ENCODE measurements at places on chromosomes 4 and X. TPM values are rescaled to one million over a fixed set of nuclear protein-coding genes. Genes with fewer than 3 reads are reported as not detected.

SHROOM2 gene
- 2.0 TPM for total RNA-seq

DGAT2L6 gene
- total RNA-seq = not detected

DNA sequence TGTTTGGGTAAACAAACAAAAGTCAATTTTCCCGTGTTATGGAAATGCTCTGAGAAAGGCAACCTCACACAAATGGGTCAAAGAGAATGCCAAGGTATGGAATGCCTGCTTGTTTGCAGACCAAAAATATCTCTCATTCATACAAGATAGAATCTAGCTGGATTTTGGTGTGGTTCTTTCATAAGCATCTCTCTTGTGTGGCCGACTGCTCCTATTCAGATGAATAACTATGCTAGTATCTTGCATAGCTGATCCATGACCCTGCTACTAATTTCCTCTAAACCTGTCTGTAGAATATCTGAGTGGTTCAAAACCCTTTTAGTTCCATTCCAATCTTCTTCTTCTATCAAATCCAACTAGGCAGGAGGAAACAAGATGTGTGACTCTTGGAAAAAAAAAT lies 28.2 kb upstream of the SORBS2 start:
- H3K36me3 ChIP-seq = no peaks in the 10 kb centered on the region
- H3K27me3 ChIP-seq = no peaks in the 10 kb centered on the region
- peak overlapping the region; percentile 80 for H3K27ac ChIP-seq
- DNase-seq = no peak
- H3K4me3 ChIP-seq = no peak overlapping the region

DNA sequence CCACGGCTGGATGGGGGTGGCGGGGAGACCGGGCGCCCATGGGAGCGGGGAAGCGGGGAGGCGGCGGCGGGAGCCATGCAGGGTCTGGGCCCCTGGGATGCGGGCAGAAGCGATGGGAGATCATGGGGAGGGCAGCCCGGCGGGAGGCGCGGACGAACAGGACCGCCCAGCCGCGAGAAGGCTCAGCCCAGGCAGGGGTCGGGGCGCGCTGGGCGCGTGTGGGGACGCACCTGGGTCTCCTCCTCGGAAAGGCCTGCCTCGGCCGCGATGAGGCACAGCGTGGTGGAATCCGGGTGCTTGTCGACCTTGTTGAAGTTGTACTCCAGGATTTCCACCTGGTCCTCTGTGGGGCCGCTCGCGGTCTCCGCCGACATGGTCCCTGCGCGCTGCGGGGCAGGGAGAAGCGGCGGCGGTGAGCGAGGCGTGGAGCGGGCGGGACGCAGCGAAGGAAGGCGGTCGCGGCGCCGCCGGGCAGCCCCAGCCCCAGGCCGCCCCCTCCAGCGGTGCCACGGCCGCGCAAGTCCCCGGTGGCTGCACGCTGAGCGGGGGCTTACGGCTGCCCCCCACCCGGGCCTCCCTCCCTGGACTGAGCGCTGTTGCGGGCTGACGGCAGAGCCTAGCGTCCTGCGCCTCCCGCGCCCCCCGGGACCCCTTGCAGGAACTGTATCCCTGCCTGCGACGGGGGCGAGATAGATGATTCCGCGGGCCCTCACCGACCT lies 25.3 kb downstream of the HOPX start:
- H3K4me1 ChIP-seq = peaks cover 13% of the 10 kb centered on the region
- no peak overlapping the region for H3K27ac ChIP-seq
- peaks cover 8% of the 10 kb centered on the region for H3K27me3 ChIP-seq
- DNase-seq = no peak
- no peaks in the 10 kb centered on the region for H3K36me3 ChIP-seq
- peak overlapping the region; percentile 77 for H3K4me3 ChIP-seq

DNA sequence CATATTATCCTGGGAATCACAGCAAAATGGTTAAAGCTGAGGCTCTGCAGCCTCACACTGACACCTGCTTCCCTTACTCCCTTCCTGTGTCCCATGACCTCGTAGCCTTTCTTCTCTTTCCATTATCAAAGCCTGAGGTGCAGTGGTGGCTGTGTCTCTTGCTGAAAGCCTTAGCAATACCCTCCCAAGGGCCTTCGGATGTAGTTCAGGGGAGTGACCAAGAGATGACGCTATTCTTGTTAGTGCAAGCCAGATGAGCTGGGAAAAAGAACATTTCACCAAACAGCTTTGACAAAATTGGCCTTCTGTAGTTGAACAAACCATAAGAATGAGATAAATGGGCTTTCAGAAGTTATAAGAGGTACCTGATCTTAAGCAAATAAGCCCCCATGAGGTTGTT lies 31.6 kb downstream of the SMIM10L2A start:
- H3K27ac ChIP-seq = no peak overlapping the region
- no peak for DNase-seq
- H3K4me3 ChIP-seq = no peak overlapping the region
- H3K4me1 ChIP-seq = no peaks in the 10 kb centered on the region

DNA sequence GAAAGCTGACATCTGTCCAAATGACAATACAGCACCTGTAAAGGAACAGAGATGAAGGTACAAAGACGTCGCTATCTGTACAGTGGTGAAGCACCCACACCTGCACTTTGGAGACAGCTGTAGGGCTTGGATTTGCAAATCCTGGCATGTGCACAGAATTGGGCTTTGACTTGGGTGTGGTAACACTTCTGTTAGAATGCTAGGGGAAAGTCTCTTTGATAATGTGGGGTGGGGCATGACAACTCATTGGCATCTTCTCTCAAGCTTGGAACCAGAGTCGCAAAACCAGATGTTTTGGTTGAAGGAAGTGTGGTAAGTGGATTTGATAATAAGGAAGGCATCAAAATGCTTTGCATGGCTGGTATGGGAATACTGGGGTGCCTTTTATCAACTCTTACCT lies 55.5 kb downstream of the VCX3B start:
- H3K27ac ChIP-seq = no peak overlapping the region
- no peaks in the 10 kb centered on the region for H3K27me3 ChIP-seq
- H3K36me3 ChIP-seq = no peaks in the 10 kb centered on the region
- no peaks in the 10 kb centered on the region for H3K4me1 ChIP-seq
- DNase-seq = no peak

DNA sequence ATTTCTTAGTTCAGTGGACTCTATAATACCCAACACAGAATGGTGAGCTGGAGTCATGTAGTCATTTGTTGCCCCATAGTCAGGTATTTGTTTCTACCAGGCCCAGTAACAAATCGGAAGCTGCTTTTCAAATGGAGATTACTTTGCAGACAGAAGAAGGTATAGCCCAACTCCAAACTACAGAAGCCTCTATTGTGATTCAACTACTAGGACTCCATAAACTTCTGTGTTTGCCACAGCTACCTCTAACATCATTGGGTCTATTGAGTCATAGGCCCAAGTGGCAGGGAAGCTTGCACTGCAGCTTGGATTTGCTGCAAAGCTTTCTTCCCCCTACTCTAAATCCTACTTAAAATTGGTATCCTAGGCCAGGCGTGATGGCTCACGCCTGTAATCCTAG lies 148.8 kb upstream of the STK26 start:
- no peaks in the 10 kb centered on the region for H3K4me1 ChIP-seq
- H3K27ac ChIP-seq = no peak overlapping the region
- H3K4me3 ChIP-seq = no peak overlapping the region
- H3K36me3 ChIP-seq = no peaks in the 10 kb centered on the region

DNA sequence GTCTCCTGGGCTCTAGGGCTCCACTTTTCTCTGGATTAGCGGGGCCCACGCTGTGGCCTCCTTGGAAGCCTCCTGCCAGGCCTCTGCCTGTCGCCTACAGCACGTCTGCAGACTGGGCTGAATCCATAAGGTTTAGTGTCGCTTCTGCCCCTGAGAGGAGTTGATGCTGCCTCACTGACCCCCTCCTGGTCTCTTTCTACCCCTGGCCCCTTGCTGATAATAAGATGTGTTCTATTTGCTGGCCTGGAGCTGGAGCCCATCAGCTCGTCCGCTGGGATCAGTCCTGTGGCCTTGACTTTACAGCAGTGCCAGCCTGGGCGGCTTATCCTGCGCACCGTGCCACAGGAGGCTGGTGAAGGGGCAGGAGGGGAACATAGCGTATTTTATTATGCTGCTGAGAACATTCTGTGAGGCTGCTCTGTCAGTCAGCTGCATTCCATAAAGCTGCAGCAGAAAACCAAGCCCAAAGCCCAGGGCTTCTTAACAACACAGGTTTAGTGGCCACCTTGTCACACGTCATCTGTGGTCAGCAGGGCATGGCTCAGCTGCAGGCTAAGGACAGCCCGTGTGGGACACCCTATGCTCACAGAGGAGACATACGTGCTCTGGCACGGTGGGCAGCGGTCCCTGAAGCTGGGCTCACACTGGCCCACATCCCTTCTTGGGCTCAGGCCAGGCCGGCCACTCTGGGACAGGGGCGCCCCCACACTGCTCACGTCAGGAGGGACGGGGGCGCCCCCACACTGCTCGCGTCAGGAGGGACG lies 29.3 kb upstream of the HGFAC start:
- no peaks in the 10 kb centered on the region for H3K4me1 ChIP-seq
- no peak for DNase-seq
- peaks cover 11% of the 10 kb centered on the region for H3K36me3 ChIP-seq
- H3K27me3 ChIP-seq = no peaks in the 10 kb centered on the region

DNA sequence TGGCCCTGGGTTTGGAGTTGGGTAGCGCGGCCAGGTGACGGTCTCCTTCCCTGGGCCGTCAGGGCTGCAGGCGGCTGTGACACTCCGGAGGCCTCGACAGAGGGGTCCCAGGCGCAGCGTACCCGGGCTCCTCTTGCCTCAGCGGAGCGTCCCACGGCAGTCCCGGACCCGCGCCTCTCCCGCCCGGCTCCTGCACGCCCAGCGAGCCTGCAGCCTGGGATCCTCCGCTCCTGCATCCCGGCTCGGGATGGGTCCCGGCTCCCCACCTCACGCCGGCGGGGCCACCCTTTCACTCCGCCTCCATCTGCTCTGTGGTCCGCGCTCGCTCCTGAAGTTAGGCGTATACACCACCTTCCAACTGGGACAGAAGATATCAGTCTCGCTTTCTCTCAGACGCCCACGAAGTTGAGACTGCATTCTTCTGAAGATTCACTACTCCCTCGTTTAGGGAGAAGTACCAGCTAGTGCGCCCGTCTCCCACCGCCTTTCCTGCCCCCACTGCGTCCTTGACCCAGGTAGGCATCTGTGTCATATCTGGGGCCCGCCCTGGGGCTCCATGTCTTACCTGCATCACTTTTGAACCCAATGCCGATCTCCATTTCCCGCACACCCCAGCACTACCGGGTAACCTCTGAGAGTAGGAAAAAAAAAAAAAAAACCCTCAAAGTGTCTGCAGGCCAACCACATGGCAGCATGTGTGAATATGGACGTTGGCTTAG lies 32.3 kb upstream of the KDR start:
- no peak for DNase-seq
- no peaks in the 10 kb centered on the region for H3K4me1 ChIP-seq
- H3K36me3 ChIP-seq = no peaks in the 10 kb centered on the region
- H3K4me3 ChIP-seq = peak overlapping the region; percentile 27

GRCh38 chrX:144275843-144276242 lies 392.0 kb downstream of the UBE2NL start:
- no peak overlapping the region for H3K4me3 ChIP-seq
- no peaks in the 10 kb centered on the region for H3K27me3 ChIP-seq
- no peak overlapping the region for H3K27ac ChIP-seq
- DNase-seq = no peak
- H3K36me3 ChIP-seq = no peaks in the 10 kb centered on the region

DNA sequence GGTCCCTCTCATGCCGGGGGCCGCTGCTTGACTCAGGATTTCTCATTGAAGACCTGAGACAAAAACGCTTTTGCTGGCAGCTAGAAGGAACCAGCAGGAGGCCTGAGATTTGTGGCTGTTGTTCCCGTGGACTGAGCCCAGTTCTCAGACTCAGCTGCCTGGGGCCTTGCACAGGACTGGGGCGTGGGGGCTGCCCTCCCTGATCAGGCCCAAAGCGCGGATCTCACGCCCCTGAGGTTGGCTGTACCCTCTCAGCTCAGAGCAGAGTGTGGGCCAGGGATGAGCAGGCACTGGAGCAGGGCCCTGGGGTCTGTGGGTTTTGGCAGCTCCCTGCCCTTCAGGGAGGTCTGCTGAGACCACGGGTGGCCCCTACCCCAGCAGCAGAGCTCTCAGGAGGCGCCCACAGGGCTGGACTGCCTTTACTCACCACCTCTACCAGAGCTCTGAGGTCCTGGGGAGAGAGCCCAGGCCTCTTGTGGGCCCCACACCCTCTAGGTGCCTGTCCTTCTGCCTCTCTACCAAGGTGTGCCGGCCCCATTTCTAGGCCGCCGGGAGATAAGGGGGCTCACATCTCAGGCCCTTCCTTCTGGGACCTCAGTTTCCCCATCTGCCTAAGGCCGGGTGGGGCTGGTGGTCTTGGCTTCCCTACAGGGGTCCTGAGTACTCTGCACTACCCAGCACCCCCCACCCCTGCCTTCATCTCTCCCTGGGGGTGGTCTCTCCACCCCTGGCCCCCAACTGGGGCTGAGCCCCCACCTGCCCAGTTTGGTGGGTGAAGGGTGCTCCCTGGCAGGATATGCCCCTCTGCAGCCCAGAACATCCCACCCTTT lies 5.6 kb downstream of the MSANTD1 start:
- no peaks in the 10 kb centered on the region for H3K36me3 ChIP-seq
- H3K27me3 ChIP-seq = no peaks in the 10 kb centered on the region
- H3K4me3 ChIP-seq = no peak overlapping the region
- no peak overlapping the region for H3K27ac ChIP-seq
- H3K4me1 ChIP-seq = no peaks in the 10 kb centered on the region

Data from thoracic aorta (tissue), 2 donors.